Endothelial cell of coronary artery (primary cell): ENCODE measurements at places on chromosomes 16 and 17. TPM values are rescaled to one million over a fixed set of nuclear protein-coding genes. Genes with fewer than 3 reads are reported as not detected.

NPIPB6 gene
- total RNA-seq, result 0.38 TPM in 1 of 2 replicates, not detected in the other

NOG gene
- total RNA-seq, result 3.2 and 4.4 TPM in 2 replicates

ENO3 gene
- 0.99 and 1.8 TPM in 2 replicates for total RNA-seq

SLC9A5 gene
- 0.81 and 0.85 TPM in 2 replicates for total RNA-seq

TPSG1 gene
- not detected in 2 replicates for total RNA-seq

ALOX12B gene
- not detected in 2 replicates for total RNA-seq

SLC25A11 gene
- total RNA-seq, result 53.0 and 53.2 TPM in 2 replicates

SPATA32 gene
- total RNA-seq, result under 0.01 TPM in 1 of 2 replicates, not detected in the other

SPAG5 gene
- total RNA-seq, result 14.8 and 35.4 TPM in 2 replicates

CCL8 gene
- total RNA-seq, result not detected in 2 replicates

TBC1D28 gene
- total RNA-seq, result not detected in 2 replicates

RBFOX1 gene
- total RNA-seq, result not detected in 2 replicates

LPCAT2 gene
- 36.5 and 42.9 TPM in 2 replicates for total RNA-seq

TSNAXIP1 gene
- 0.85 and 0.90 TPM in 2 replicates for total RNA-seq

FN3K gene
- total RNA-seq, result 2.9 and 5.4 TPM in 2 replicates

CBX2 gene
- total RNA-seq, result 7.5 and 9.8 TPM in 2 replicates

KRT37 gene
- total RNA-seq, result not detected in 2 replicates

HES7 gene
- 0.09 TPM in 2 replicates for total RNA-seq

TNK1 gene
- total RNA-seq, result under 0.01 and 0.28 TPM in 2 replicates

KRTAP4-6 gene
- total RNA-seq, result not detected in 2 replicates

DPH1 gene
- total RNA-seq, result 13.2 and 16.8 TPM in 2 replicates

ANKS4B gene
- total RNA-seq, result not detected in 2 replicates

MLLT6 gene
- total RNA-seq, result 23.8 and 38.2 TPM in 2 replicates

LDHD gene
- 0.54 and 1.4 TPM in 2 replicates for total RNA-seq

FOXL1 gene
- 1.2 and 10.2 TPM in 2 replicates for total RNA-seq

ABCC11 gene
- under 0.01 and 0.09 TPM in 2 replicates for total RNA-seq

CDC6 gene
- total RNA-seq, result 8.6 and 19.4 TPM in 2 replicates

ERBB2 gene
- total RNA-seq, result 19.2 and 21.8 TPM in 2 replicates

CDYL2 gene
- 25.9 and 26.4 TPM in 2 replicates for total RNA-seq

MYO15A gene
- total RNA-seq, result 0.19 TPM in 1 of 2 replicates, not detected in the other

RNF222 gene
- total RNA-seq, result not detected in 2 replicates

KSR1 gene
- 14.9 and 27.5 TPM in 2 replicates for total RNA-seq

WFDC1 gene
- not detected in 2 replicates for total RNA-seq

ZNF624 gene
- 3.8 and 5.1 TPM in 2 replicates for total RNA-seq
